Activated CD4-positive, alpha-beta T cell treated with anti-CD3 and anti-CD28 coated beads for 1 hour (primary cell): ENCODE measurements at places on chromosomes 1 and 21.

DNA sequence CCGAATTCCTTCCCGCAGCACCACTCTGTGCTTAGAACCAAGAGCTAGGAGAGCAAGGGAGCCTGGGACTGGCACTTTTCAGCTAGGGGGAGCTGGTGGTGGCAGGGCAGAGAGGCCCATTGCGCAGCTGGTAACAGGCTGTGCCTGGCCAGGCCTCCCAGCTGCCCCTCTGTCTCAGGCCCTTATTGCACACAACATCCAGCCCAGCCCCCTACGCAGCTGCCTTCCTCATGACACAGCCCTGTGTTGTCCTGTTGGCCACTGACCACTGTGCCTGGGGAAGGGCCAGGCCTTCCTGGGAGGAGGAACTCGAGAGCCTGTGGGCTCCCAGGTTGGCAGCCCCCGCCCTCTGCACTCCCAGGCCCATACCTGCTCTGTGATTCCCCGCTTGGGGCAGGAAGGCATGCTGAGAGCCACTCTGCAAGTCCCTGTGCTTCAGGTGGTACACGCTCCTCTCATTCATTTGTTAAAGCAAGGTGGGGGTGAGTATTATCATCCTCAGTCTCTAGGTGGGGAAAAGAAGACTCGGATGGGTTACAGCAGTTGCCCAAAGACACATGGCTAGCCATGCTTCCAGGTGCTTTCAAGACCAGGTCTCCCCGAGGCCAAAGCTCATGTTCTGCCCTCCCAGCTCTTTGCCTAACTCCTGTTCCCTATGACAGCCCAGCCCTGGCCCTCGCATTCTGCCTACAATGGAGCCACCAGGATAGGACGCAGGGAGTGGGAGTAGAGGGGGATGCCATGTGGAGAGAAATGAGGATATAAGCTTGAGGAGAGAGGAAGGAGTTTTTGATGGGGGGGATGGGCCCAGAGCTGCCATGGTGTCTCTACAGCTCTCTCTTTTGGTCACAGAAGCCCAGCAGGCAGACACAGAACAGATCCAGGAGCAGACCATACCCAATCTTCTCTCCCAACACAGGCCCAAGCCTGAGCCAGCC lies 81.8 kb downstream of the TMEM53 start:
- no peak for DNase-seq

GRCh38 chr1:67997746-67998145 lies 52.7 kb downstream of the DIRAS3 start:
- no peak for DNase-seq

DNA sequence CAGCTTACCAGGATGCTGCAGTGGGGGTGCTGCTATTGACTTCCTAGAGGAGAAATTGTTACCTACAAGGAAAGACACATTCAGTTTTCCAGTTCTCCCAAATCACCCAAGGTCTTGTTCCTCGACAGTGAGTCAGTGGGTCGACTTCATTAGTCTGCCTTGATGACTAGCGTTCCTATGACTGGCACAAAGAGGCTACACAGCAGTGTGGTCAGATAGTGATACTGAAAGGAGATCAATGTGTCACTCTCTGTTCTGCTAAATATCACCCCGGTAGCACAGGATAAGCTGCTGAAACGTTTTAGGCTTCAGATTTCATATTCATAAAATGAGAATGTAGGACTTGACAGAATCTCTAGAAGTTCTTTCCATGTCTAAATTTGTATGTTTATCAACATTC lies 357.4 kb downstream of the LMX1A start:
- no peak for DNase-seq

DNA sequence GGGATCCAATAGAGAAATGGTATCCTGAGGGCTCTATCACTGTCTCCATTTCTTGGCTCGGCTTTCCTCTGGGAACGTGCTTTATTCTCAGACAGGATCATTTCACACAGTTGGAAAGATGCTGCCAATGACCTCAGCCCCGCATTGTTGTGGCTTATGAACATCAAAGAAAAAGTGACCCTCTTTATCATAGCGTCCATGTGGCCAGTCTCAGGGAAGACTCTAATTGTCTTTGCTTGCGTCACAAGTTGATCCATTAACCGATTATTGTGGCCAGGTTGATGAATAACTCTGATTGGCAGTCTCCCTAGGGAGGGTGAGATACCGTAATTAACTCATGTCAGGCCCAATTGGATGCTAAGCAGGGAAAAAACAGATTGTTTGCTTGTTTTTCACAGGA lies 10.4 kb upstream of the TMEM9 start:
- DNase-seq: no peak

- DNase-seq: peak; percentile 46
Measured at GRCh38 chr21:42818328-42818749, 61.0 kb downstream of the WDR4 start.

DNA sequence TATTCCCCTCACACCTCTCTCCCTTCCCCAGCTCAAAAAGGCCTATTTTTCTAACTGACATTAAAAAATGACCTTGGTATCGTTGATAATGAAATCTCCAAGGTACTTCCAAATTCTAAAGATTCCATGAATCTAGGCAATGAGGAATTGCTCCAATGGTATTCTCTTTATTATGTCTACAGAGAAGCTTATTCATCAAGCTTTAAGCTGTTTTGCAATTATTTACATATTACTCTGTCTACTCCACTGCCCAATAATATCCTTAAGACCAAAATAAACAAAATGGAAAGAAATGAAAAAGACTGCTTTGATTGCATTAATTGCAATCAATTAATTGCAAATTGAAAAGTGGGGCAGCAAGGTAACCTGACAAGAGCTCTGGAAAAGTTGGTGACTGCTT lies 7.9 kb downstream of the PLPP3 start:
- DNase-seq: no peak

DNA sequence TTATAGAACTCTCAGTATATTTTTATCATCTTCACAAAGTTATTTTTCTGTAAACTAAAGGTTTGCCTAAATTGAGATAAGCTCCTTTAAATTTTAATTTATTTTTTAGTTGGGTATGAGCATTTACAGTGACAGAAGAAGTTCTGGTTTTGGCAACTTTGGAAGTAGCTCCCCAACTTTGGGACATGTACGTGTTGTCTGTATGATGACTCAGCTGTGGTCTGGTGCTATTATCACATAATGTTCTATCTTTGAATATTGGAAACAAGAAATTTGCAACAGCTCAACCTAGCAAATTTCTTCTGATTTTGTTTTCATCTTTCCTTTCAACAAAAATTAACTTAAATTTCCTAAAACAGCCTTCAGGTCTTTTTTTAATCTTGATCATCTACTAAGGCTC lies 46.6 kb upstream of the C1orf105 start:
- DNase-seq: no peak

DNA sequence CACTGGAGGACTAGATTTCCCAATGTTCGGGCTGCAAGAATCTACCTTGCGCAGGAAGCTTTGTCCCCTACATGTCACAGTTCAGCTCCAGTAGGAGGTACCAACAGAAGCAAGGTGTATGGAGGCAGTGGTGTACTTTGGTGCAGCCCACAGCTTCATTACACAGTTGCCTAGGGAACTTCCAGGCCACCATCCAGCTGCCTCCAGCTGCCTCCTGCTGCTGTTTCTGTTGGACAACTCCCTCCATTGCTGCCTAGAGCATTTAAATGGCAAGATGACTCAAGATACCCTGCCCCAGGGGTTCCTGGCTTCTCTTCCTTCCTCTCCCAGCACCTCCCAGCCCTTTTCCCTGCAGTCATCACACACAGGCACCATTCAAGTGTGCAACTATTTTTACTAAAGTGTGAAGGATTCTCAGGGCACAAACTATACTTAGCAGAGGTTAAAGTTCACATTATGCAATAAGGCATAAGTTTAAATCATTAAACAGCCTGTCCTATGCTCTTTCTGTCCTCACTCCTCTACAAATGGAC lies 39.0 kb upstream of the ATP1A1 start:
- no peak for DNase-seq
